ENCODE measurements at places on chromosomes 6 and 20.

DNA sequence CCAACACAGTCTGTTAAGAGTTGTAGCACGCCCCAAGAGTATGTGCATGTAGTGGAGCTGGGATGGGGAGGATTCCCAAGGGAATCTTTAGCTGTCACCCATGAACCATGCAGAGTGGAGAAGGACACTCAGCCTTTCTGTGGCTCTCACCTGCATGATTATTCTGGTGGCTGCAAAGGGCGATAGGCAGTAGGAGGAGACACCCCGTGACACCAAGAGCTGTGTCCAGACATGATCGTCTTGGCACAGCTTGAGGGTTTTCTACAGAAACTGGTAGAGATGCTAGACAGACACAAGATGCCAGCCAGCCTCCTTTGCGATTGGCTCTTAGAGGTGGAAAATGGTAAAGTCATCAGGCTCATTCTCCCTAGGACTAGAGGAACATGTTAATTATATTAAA is 3.1 kb upstream of the CSE1L start:
- no peak for DNase-seq

DNA sequence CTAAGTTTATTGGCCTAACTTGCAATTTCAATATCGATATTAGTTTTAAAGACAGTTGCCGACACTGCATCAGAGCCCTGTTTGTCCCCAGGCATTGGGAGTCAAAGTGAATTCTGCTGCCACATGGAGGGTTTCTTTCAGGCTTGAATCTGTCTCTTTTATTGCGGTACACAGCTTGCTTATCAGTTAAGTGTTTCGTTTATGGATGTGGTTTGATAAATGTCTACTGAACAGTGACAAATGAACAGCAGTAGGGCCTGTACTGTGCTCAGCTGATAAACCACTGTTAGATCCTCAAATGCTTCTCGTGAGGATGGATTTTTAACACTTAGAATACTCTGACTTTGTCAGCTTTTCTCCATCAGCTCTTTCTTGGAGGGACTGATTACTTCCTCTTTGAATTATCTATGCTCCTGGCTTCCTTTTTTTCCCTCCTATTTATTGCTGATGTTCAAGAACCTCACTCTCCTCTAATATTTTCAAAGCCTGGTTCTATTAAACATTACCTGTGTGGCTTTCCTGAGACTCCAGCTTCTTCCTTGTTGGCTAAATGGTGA is 240.8 kb downstream of the PLCB1 start:
- no peak for DNase-seq

DNA sequence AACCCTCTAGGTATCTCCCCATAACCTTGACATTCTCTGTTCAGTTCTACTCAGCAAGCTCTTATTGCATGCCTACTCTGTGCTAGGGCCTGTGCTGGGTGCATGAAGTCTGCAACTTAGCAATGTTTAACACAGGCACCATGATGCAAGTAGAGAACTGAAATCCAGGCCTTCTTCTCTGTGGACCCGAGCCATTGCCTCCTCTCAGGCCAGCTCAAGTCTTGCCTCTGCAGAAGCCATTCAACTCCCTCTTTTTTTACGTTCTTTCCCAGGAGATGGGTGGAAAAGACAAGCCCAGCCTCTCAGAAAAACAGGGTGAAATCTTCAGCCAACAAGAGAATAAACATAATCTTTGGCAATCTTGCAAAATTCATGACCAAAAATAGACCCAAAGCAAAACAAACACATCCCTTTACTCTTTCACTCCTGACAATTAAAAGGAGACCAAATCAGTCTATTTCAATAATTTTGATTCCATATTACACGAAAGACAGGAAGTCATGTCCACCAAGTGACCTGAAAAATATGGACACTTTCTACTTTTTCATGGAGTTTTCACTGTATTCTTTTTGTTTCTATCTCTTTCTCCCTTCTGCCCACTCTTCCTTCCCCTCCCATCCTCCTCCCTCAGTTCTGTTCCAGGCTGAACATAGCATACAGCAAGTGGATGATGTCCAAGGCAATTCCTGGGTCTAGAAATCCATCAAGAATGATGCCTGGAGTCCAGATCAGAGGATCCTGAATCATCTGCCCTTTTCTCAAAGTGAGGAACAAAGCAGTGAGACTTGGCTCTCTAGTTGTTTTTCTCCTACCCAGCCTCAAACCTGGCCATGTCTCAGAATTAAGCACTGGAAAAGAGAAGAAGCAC is 45.4 kb upstream of the MOCS1 start:
- no peak for DNase-seq

GRCh38 chr6:2416128-2416712 is 170.8 kb upstream of the GMDS start:
- no peak for DNase-seq
